Kidney (tissue), 22 donors: ENCODE measurements at places on chromosomes 3 and 15. TPM values are rescaled to one million over a fixed set of nuclear protein-coding genes. Genes with fewer than 3 reads are reported as not detected.

- H3K4me1 ChIP-seq = no peaks in the 10 kb centered on the region
- no peaks in the 10 kb centered on the region for H3K36me3 ChIP-seq
- no peaks in the 10 kb centered on the region for H3K27me3 ChIP-seq
Measured at GRCh38 chr3:167100200-167100599, 279.9 kb downstream of the ZBBX start.

DNA sequence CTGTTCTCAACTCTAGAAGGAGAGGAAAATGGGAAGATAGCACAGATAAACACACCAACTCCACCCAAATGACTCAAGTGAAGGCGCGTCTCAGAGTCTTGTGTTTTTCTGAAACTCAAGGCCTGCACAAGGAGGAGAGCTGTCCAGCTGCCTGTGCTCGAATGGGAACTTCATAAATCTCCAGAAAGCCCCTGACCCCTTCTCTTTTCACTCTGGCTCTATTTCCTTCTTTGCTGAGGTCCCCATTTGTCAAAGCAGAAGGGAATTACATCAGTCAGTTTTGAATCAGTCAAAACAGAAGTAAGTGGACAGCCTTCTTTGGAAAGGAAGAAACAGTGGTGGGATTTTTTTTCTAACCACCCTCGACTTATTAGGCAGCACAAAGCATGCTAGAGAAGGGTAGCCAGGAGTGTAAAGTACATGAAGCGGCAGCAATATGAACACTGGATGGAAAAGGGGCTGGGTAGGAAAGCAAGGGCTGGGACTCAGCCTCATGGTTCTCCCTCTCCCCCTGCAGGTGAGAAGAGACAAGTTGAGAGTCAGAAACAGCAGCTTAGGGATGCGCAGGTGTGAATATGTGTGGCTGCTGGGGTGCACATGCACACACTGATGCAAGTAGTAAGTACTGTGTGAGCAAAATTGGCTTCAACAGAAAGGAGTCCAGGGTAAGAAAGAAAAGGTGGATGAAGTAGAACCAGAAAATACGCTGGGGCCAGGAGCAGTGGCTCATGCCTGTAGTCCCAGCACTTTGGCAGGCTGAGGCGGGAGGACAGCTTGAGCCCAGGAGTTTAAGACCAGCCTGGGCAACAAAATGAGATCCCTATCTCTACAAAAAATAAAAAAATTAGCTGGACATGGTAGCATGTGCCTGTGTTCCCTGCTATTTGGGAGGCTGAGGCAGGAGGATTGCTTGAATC, 36.6 kb upstream of the MAGEF1 start:
- peak; percentile 66 for DNase-seq
- H3K4me3 ChIP-seq = no peak overlapping the region
- H3K4me1 ChIP-seq = no peaks in the 10 kb centered on the region
- H3K27me3 ChIP-seq = no peaks in the 10 kb centered on the region

- H3K27me3 ChIP-seq = no peaks in the 10 kb centered on the region
- no peaks in the 10 kb centered on the region for H3K36me3 ChIP-seq
- DNase-seq = no peak
Measured at GRCh38 chr3:128238184-128238489, 84.9 kb downstream of the EEFSEC start.

- peaks cover 32% of the 10 kb centered on the region for H3K27me3 ChIP-seq
- no peak overlapping the region for H3K4me3 ChIP-seq
- no peaks in the 10 kb centered on the region for H3K4me1 ChIP-seq
- peak; percentile 82 for DNase-seq
- no peaks in the 10 kb centered on the region for H3K36me3 ChIP-seq
Measured at GRCh38 chr3:13880811-13881156, 913 bp upstream of the WNT7A start.

- H3K4me3 ChIP-seq = no peak overlapping the region
- no peak overlapping the region for H3K27ac ChIP-seq
- no peaks in the 10 kb centered on the region for H3K36me3 ChIP-seq
- no peaks in the 10 kb centered on the region for H3K4me1 ChIP-seq
- DNase-seq = no peak
- H3K27me3 ChIP-seq = no peaks in the 10 kb centered on the region
Measured at GRCh38 chr3:99199021-99199420, 297.5 kb upstream of the DCBLD2 start.

Gene CCR8
- 0.19 TPM for total RNA-seq

Gene CALML4
- total RNA-seq = 17.4 TPM

Gene LRTM1
- not detected for total RNA-seq

Gene CA12
- 237 TPM for total RNA-seq
